ENCODE measurements at places on chromosomes 12 and 14. TPM values are rescaled to one million over a fixed set of nuclear protein-coding genes. Genes with fewer than 3 reads are reported as not detected.

Gene NDRG2
- total RNA-seq, result 1.7 TPM

Gene KCNJ8
- total RNA-seq, result 0.22 TPM

Gene CINP
- total RNA-seq, result 62.6 TPM

Gene CYP27B1
- total RNA-seq, result 2.0 TPM

Gene LRP6
- 9.4 TPM for total RNA-seq

Gene SNX6
- total RNA-seq, result 108 TPM

Gene DBX2
- total RNA-seq, result not detected

Gene ABCC9
- total RNA-seq, result not detected

Gene CCDC60
- total RNA-seq, result not detected

Gene PZP
- not detected for total RNA-seq

Gene RTN1
- total RNA-seq, result not detected

Gene TMCC3
- 1.6 TPM for total RNA-seq

Gene IRF9
- 15.5 TPM for total RNA-seq

Gene CD163
- total RNA-seq, result not detected

Gene NKX2-1
- total RNA-seq, result 0.10 TPM

Gene GARIN6
- total RNA-seq, result not detected

Gene MFAP5
- total RNA-seq, result 0.12 TPM

Gene CLECL1
- total RNA-seq, result not detected

Gene SCN8A
- total RNA-seq, result 1.5 TPM

Gene LRP1-AS
- not detected for total RNA-seq

Gene TAS2R31
- not detected for total RNA-seq

Gene OASL
- 2.5 TPM for total RNA-seq

Gene MNAT1
- 43.9 TPM for total RNA-seq

Gene TRAFD1
- total RNA-seq, result 15.8 TPM

Gene ADSS1
- total RNA-seq, result 7.2 TPM

Gene KRT80
- total RNA-seq, result 41.2 TPM

Gene TEAD4
- 46.1 TPM for total RNA-seq

Gene HOTAIR
- total RNA-seq, result 0.21 TPM

Gene GPR84
- 0.11 TPM for total RNA-seq

Gene SMCO3
- total RNA-seq, result not detected

Gene C1S
- total RNA-seq, result 42.0 TPM

Gene TRPV4
- 0.16 TPM for total RNA-seq

Gene NFE2
- 0.10 TPM for total RNA-seq

Gene LRTM2
- not detected for total RNA-seq

Gene TOMM20L
- not detected for total RNA-seq

Gene SLC6A15
- 4.5 TPM for total RNA-seq

Gene NANOG
- total RNA-seq, result not detected

Gene IL26
- total RNA-seq, result not detected

Gene RNU4-1
- total RNA-seq, result 86.0 TPM

Gene DCN
- total RNA-seq, result 0.22 TPM

Gene PIANP
- 0.84 TPM for total RNA-seq

Gene SP7
- total RNA-seq, result not detected

Gene C12orf43
- total RNA-seq, result 22.8 TPM

Gene PTCSC3
- total RNA-seq, result not detected

Gene SLC17A8
- not detected for total RNA-seq

Gene FAM181A
- not detected for total RNA-seq

Gene TMTC2
- 1.0 TPM for total RNA-seq

Gene PRPH
- 1.6 TPM for total RNA-seq

Gene TAS2R19
- not detected for total RNA-seq

Gene GAS2L3
- 7.1 TPM for total RNA-seq

Gene TXNRD1
- total RNA-seq, result 802 TPM

Gene IL22
- total RNA-seq, result not detected

Gene RNASE12
- not detected for total RNA-seq

Gene IAPP
- not detected for total RNA-seq

Measured in A549 treated with Hydrocortisone at 1 μM for 4 hours (cell line).